ENCODE measurements at places on chromosomes 16 and 17. TPM values are rescaled to one million over a fixed set of nuclear protein-coding genes. Genes with fewer than 3 reads are reported as not detected.

GRCh38 chr16:68019167-68019680 is 3.5 kb upstream of the DPEP2NB start:
- peaks cover 12% of the 10 kb centered on the region for H3K36me3 ChIP-seq
- H3K27me3 ChIP-seq, result no peaks in the 10 kb centered on the region
- no peak overlapping the region for H3K4me3 ChIP-seq

GRCh38 chr17:60229188-60229802 is 79.5 kb downstream of the CA4 start:
- no peak overlapping the region for H3K27ac ChIP-seq
- no peaks in the 10 kb centered on the region for H3K27me3 ChIP-seq
- no peak for DNase-seq
- H3K4me1 ChIP-seq, result no peaks in the 10 kb centered on the region
- no peak overlapping the region for H3K4me3 ChIP-seq

DNA sequence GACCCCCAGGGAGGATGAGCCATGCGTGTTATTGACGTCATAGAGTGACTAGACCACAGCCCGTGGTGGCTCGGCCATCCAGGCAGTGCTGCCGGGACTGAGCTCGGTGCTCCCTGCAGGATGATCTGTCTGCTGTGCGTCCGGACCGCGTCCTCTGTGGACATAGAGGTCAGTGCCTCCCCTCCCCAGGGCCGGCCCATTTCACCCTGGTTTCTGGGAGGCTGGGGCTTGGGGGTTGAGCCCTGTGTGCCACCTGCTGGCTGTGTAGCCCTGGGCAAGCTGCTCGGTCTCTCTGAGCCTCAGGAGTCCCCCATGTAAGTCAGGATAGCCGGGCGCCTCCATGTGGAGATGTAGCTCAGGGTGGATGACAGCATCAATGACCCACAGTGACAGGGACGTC is 8.3 kb downstream of the TSC2 start:
- H3K36me3 ChIP-seq, result peaks cover 92% of the 10 kb centered on the region
- no peaks in the 10 kb centered on the region for H3K27me3 ChIP-seq
- DNase-seq, result no peak
- no peak overlapping the region for H3K4me3 ChIP-seq

GRCh38 chr17:16952401-16952800 is 19.5 kb downstream of the TNFRSF13B start:
- H3K27me3 ChIP-seq, result peaks cover 3% of the 10 kb centered on the region
- H3K36me3 ChIP-seq, result no peaks in the 10 kb centered on the region
- no peak overlapping the region for H3K4me3 ChIP-seq
- H3K27ac ChIP-seq, result no peak overlapping the region

Gene VTN
- total RNA-seq, result 1.3 TPM

Gene NOXO1
- 1.7 TPM for total RNA-seq

Gene ARHGAP44
- 39.0 TPM for total RNA-seq

Measured in lower lobe of right lung (tissue), 2 donors.